ENCODE measurements at places on chromosomes 13 and 19.

GRCh38 chr19:12331211-12331941 lies 2.1 kb downstream of the ZNF563 start:
- DNase-seq = no peak

DNA sequence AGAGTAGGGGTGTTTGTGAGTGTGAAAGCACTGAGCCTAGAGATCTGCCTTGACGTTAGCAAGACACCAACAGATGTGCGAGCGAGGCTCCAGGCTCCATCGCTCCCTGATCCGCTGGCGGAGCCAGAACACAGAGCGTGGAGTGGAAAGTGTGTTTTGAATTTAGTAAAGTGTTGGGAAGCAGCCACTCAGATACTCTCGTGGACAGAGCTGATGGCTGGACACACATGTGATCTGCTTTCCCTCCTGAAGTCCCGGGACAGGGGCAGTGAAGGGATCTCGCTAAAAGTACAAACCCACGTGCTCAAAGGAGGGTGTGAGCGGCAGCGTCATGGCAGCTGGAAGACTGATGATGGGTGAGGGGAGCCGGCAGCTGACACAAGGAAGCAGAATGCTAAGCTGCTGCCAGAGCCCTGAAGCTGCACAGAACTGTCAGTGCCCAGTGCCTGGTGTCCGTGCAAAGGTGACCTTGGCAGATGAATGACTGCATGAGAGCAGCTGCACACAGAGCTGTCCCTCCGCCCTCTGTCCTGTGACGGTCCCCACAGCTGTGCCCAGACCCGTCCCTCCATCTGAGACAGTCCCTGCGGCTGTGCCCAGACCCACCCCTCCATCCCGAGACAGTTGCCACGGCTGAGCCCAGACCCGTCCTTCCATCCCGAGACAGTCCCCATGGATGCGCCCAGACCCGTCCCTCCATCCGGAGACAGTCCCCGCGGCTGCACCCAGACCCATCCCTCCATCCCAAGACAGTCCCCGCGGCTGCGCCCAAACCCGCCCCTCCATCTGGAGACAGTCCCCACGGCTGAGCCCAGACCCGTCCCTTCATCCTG lies 29.6 kb upstream of the TMEM255B start:
- DNase-seq = no peak

- no peak for DNase-seq
These were observed at the start of gene MATK for GRCh38 chr19:3785938-3786824. Gene MATK (minus strand): TSS chr19:3786381. CDS start chr19:3785135, 1,246 bp downstream.

- no peak for DNase-seq
These were observed 5.0 kb downstream of the ZNF526 start for GRCh38 chr19:42224940-42225717.
